ENCODE measurements at places on chromosomes 7 and 10. TPM values are rescaled to one million over a fixed set of nuclear protein-coding genes. Genes with fewer than 3 reads are reported as not detected.

DNA sequence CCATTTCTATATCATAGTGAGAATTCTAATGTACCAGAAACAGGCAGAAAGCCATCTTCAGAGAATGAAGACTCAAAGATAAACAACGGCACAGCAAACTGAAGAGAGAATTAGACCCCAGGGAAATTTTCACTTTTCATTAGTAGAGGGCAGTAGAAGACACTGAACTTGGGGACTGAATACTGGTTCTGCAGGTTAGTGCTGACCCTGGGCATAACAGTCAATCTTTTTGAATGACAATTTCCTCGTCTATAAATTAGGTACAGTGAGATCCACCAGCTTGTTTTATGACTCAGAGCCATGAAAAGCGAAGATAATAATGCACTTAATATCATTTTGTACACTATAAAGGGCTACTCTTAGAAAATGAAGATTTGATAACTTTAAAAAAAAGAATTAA lies 13.7 kb downstream of the FKBP14 start:
- H3K27ac ChIP-seq, result no peak overlapping the region
- no peaks in the 10 kb centered on the region for H3K36me3 ChIP-seq
- DNase-seq, result no peak
- H3K4me3 ChIP-seq, result no peak overlapping the region
- H3K4me1 ChIP-seq, result no peaks in the 10 kb centered on the region

DNA sequence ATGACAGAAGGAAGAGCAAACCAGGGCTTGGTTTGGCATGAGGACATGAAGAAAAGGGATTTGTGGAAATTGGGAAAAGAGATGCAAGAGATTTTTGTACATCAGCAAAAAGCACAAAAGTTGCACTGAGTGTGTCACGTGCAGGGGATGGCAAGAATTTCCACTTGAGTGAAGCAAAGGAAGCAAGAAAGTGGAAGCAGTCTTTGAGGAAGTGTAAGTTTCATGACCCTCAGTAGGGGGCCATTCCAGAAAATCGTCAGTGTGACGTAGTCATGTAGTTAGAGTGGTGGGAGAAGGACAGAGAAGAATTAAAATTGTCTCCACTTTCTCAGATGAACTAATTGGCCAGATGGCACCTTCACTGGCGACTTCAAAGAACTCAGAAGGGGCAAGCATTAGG lies 123.3 kb upstream of the FZD1 start:
- H3K27ac ChIP-seq, result no peak overlapping the region
- H3K36me3 ChIP-seq, result no peaks in the 10 kb centered on the region
- DNase-seq, result no peak
- H3K4me1 ChIP-seq, result no peaks in the 10 kb centered on the region
- H3K4me3 ChIP-seq, result no peak overlapping the region
- H3K27me3 ChIP-seq, result no peaks in the 10 kb centered on the region

DNA sequence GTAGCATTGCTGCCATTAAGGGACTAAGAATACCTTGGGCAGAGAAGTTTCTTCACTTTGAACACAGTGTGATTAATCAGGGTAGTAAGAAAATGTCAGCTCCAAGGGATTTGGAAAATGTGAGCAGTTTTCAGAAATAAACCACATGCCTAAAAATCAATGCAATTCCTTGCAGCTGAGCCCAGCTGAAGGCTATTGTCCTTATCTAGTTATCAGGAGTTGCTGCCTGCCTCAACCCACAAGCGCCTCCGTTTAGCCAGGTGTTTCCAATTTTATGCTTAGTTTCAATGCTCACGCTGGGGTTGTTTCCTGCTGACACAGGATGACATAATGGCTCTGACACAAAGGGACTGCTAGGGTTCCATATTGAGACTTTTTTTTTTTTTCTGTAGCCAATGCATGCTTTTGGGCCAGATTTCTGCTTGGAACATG lies 132.3 kb upstream of the ANK3 start:
- DNase-seq, result peak; percentile 39
- H3K4me3 ChIP-seq, result no peak overlapping the region

DNA sequence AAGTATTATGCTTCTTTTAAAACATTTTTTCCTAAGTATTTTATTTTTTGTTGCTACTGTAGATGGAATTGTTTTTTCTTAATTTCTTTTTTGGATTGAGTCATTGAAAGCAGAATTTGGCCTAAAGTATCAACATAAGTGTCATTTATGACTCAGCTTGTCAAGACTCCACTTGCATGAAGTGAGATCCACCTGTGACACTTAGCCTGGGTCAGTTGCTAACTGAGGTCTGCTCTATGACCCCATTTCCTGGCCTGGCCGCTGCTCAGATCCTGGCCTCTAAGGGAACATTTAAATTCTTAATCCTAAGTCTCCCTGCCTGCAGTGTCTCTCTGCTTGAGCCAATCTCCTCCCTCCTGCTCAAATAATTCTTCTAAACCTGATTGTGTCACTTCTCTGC lies 35.5 kb downstream of the TMEM270 start:
- H3K4me1 ChIP-seq, result peaks cover 2% of the 10 kb centered on the region
- no peaks in the 10 kb centered on the region for H3K27me3 ChIP-seq
- DNase-seq, result no peak
- H3K36me3 ChIP-seq, result no peaks in the 10 kb centered on the region
- H3K27ac ChIP-seq, result no peak overlapping the region

- H3K27me3 ChIP-seq, result no peaks in the 10 kb centered on the region
- DNase-seq, result no peak
- H3K4me1 ChIP-seq, result no peaks in the 10 kb centered on the region
- no peaks in the 10 kb centered on the region for H3K36me3 ChIP-seq
These were observed 19.9 kb downstream of the HABP2 start for GRCh38 chr10:113572520-113573290.

- H3K27ac ChIP-seq, result no peak overlapping the region
- DNase-seq, result no peak
- H3K4me3 ChIP-seq, result no peak overlapping the region
- no peaks in the 10 kb centered on the region for H3K27me3 ChIP-seq
These were observed 408.1 kb downstream of the AUTS2 start for GRCh38 chr7:70006261-70006920.

GRCh38 chr10:3995302-3996210 lies 210.5 kb upstream of the KLF6 start:
- H3K27ac ChIP-seq, result no peak overlapping the region
- H3K36me3 ChIP-seq, result no peaks in the 10 kb centered on the region
- no peaks in the 10 kb centered on the region for H3K27me3 ChIP-seq
- no peaks in the 10 kb centered on the region for H3K4me1 ChIP-seq
- DNase-seq, result no peak

The INSYN2A gene
- not detected for total RNA-seq

The ANKRD2 gene
- total RNA-seq, result 829 TPM

The MICALL2 gene
- total RNA-seq, result 9.5 TPM

All from heart left ventricle (tissue), 16 donors.